Spleen (tissue), 13 donors: ENCODE measurements at places on chromosomes 11 and 22. TPM values are rescaled to one million over a fixed set of nuclear protein-coding genes. Genes with fewer than 3 reads are reported as not detected.
A peak's percentile ranks its signal among the peaks of the same experiment; 100 is the strongest.

DNA sequence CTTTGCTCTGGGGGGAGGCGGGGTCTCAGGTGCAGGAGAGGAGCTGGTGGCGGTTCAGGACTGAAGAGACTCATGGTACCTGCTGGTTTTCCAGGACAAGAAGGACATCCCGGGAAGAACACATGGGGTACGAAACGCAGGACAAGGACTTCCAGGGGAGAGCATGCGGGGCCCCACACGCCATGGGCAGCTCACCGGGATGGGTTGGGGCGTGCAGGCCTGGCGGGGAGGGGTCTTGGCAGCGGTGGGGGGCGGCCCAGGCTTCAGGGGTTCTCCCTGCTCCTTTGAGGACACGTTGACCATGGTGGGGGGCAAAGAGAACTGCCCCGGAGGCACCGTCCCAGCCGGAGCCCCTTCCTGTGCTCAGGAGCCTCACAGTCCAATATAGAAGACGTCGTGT is 673.2 kb downstream of the BRD1 start:
- no peaks in the 10 kb centered on the region for H3K36me3 ChIP-seq
- no peaks in the 10 kb centered on the region for H3K4me1 ChIP-seq
- H3K27me3 ChIP-seq: peaks cover 7% of the 10 kb centered on the region
- no peak overlapping the region for H3K4me3 ChIP-seq

- no peaks in the 10 kb centered on the region for H3K36me3 ChIP-seq
- no peak overlapping the region for H3K27ac ChIP-seq
- no peak for DNase-seq
- no peaks in the 10 kb centered on the region for H3K4me1 ChIP-seq
- H3K4me3 ChIP-seq: no peak overlapping the region
These were observed 17.3 kb upstream of the CSTF3 start for GRCh38 chr11:33178443-33179180.

DNA sequence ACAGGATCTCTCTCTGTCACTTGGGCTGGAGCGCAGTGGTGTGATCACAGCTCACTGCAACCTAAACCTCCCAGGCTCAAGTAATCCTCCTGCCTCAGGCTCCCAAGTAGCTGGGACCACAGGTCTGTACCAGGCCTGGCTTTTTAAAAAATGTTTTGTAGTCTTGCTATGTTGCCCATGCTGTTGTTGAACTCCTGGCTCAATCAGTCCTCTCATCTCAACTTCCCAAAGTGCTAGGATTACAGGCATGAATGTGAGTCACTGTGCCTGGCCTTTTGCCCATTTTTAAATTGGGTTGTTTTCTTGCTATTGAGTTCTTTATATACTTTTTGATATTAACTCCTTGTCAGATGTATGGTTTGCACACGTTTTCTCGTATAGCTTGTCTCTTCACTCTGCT is 33.0 kb upstream of the PITPNB start:
- no peaks in the 10 kb centered on the region for H3K27me3 ChIP-seq
- H3K36me3 ChIP-seq: no peaks in the 10 kb centered on the region
- no peaks in the 10 kb centered on the region for H3K4me1 ChIP-seq
- H3K27ac ChIP-seq: no peak overlapping the region
- DNase-seq: no peak

GRCh38 chr22:38083931-38084631 is at the start of gene SLC16A8:
TSS of gene SLC16A8 (minus strand) at chr22:38084184. CDS start at chr22:38082873, 1,311 bp downstream.
- no peak within 1 kb of the TSS for H3K4me3 ChIP-seq
- peak; percentile 63 for DNase-seq
- no peak within 1 kb of the TSS for H3K27ac ChIP-seq
- H3K27me3 ChIP-seq: peaks cover 36% of the 10 kb centered on the region
- H3K36me3 ChIP-seq: no peaks in the 10 kb centered on the region

- H3K27me3 ChIP-seq: peaks cover 5% of the 10 kb centered on the region
- no peak for DNase-seq
- no peak overlapping the region for H3K27ac ChIP-seq
These were observed 1180.6 kb downstream of the BRD1 start for GRCh38 chr22:48647051-48647450.

DNA sequence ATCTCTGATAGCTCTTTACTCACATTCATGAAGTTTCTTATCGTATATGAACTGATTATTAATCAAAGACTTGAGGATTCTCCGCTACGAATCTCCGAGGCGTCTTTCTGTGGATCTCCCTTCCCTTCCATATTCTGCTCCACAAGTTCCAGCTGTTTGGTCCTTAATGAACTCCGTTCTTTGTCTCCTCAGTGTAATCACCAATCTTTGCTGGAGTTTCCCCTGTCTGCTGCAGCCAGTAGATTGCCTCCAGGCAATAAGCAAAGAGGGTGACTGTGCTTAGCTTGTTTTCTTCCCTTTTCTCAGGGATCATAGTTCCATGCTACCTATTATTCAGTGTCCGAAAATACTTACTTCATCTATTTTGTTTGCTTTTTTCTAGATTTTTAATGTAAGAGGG is 169.6 kb upstream of the FOLH1 start:
- H3K4me1 ChIP-seq: no peaks in the 10 kb centered on the region
- DNase-seq: no peak
- H3K4me3 ChIP-seq: no peak overlapping the region
- no peaks in the 10 kb centered on the region for H3K36me3 ChIP-seq

- H3K27ac ChIP-seq: no peak overlapping the region
- H3K27me3 ChIP-seq: no peaks in the 10 kb centered on the region
- H3K4me3 ChIP-seq: no peak overlapping the region
These were observed 149.4 kb downstream of the SNX19 start for GRCh38 chr11:130766650-130767565.

DNA sequence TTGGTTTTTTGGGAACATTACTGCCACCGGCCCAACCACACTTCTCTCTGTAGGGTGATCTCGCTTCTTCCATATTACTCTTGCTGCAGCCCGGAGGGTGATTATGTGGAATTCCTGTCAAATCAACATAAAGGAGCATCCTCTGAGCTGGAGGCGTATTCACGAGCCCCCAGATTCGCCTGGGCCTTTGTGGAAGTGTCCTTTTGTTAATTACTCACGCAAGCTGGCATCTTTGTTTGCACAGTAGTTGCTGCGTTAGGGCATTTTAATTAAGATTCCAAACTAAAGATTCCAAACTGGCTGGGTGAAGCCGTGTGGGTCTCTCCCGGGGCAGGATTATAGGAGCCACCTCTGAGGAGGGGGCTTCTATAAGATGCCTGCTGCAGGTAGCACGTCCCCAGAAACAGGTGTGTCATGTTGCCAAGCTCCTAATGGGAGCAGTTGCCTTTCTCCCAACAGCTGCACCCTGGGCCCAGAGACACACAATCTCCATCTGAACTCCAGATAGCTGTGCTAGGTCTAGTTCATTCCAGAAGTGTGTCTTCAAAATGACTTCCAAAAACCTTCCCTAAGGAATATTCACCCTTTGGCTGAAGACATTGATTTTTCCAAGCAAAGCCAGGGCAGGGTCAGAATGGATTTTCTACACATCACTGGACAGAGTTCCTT is 40.9 kb downstream of the SHISAL1 start:
- peak; percentile 23 for DNase-seq
- no peak overlapping the region for H3K27ac ChIP-seq
- H3K4me1 ChIP-seq: no peaks in the 10 kb centered on the region
- no peaks in the 10 kb centered on the region for H3K36me3 ChIP-seq
- no peak overlapping the region for H3K4me3 ChIP-seq

GRCh38 chr22:33921525-33922348 is 1.5 kb upstream of the LARGE1 start:
- H3K27ac ChIP-seq: peak overlapping the region; percentile 51
- peak; percentile 83 for DNase-seq
- H3K36me3 ChIP-seq: no peaks in the 10 kb centered on the region

GRCh38 chr11:63831326-63831725 is 7.6 kb upstream of the MARK2 start:
- DNase-seq: no peak
- H3K4me3 ChIP-seq: no peak overlapping the region
- no peaks in the 10 kb centered on the region for H3K36me3 ChIP-seq
- no peaks in the 10 kb centered on the region for H3K27me3 ChIP-seq

GRCh38 chr11:108912581-108912980 is 247.7 kb downstream of the DDX10 start:
- H3K36me3 ChIP-seq: peaks cover 8% of the 10 kb centered on the region
- H3K27ac ChIP-seq: no peak overlapping the region
- no peak overlapping the region for H3K4me3 ChIP-seq
- no peaks in the 10 kb centered on the region for H3K4me1 ChIP-seq
- no peak for DNase-seq

DNA sequence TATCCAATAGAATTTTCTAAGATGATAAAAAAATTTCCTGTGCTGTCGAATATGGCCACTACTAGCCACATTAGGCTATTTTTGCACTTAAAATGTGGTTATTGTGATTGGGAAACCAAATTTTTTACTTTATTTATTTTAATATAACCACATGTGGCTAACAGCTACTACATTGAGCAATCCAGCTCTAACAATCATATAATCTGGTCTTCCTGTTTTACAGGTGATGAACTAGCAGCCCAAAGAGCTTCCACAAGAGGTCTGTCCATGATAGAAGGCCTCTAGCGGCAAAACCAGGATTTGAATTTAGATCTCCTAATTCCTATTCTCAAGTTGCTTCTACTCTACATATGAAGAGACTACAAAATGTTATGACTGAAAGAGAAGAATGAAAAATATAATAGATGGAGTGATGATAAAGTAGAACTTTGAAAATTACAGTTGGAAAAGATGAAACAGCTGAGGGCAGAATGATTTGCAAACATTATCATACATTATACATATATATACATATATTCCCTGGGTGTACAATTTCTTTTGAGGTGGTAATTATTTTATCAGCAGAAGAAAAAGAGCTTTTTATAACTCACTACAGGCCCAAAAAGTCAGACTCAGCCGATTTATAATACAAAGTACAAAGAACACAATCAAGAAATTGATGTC is 363.5 kb upstream of the PITPNB start:
- H3K27ac ChIP-seq: no peak overlapping the region
- H3K4me3 ChIP-seq: no peak overlapping the region
- H3K4me1 ChIP-seq: no peaks in the 10 kb centered on the region
- no peak for DNase-seq
- H3K27me3 ChIP-seq: no peaks in the 10 kb centered on the region

DNA sequence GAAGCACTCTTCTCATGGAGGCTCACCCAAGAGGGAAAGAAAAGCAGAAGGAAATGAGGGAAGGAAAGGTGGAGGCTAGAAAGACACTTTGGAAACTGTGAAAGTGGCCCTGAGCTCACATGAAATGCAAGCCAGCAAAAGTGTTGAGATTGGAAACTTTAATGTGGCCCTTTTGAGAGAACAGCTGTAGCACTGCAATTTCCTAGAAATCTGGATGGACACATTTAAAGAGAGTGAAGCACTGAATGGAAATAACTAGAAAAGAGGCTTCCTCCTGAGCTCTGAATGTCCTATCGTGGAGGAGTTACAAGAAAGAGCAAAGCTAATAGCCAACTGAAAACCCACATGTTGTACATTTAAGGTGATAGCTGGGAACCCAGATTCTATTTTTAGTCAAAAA is 56.0 kb downstream of the LIF start:
- peaks cover 35% of the 10 kb centered on the region for H3K4me1 ChIP-seq
- no peaks in the 10 kb centered on the region for H3K27me3 ChIP-seq

DNA sequence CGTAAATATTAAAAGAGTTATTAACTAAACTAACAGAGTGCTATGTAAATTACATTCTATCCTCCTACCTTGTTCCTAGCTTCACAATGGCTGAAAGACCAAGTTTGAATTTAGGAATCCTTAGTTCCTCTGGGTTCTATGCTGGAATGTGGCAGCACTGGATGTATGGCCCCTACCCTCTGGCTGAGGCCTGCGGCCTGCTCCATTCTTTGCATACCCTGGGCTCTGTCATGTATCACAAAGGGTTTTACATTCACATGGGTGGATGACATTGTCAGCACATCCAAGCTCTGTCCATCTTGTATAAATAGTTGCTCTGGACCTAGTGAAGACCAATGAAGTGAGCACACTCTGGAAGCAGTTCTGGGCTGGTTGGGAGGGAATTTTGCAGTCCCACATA is 54.5 kb downstream of the AASDHPPT start:
- no peak overlapping the region for H3K27ac ChIP-seq
- DNase-seq: no peak
- peaks cover 13% of the 10 kb centered on the region for H3K27me3 ChIP-seq

- no peak for DNase-seq
- H3K27ac ChIP-seq: no peak overlapping the region
- H3K4me1 ChIP-seq: peaks cover 8% of the 10 kb centered on the region
These were observed 153.6 kb downstream of the SNX19 start for GRCh38 chr11:130762638-130763037.

GRCh38 chr22:46415776-46416519 is 80.4 kb downstream of the TRMU start:
- H3K27me3 ChIP-seq: peaks cover 14% of the 10 kb centered on the region
- H3K27ac ChIP-seq: no peak overlapping the region
- H3K4me1 ChIP-seq: no peaks in the 10 kb centered on the region
- peaks cover 7% of the 10 kb centered on the region for H3K36me3 ChIP-seq

DNA sequence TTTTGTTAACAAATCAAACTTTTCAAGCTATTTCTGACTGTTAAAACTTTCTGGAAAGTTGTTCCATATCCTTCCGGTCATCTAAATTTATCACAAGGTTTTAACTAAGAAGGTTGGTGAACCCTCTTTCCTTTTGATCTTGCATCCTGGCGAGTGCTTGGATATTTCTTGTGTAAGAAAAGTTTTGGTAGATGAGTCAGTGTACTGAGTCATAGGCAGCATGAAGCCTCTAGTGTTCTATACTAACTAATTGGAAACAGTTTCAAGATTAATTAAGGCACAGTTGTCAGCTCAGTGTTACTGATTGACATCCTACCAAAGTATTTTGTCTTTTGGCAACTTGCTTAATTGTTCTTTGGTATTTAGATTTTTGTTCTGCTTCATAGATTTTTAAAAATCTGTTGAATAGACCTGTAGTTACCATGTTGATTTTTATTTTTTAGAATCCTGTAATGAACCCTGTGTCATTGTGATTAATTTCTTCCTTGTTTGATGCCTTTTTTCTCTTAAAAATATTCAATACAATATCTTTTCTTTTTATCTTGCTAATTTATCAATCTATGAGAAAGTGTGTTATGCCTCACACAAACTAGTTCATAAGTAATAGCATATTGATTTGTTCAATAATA is 38.0 kb downstream of the METTL15 start:
- no peak overlapping the region for H3K4me3 ChIP-seq
- H3K27ac ChIP-seq: no peak overlapping the region
- no peak for DNase-seq
- no peaks in the 10 kb centered on the region for H3K27me3 ChIP-seq
- H3K36me3 ChIP-seq: no peaks in the 10 kb centered on the region

DNA sequence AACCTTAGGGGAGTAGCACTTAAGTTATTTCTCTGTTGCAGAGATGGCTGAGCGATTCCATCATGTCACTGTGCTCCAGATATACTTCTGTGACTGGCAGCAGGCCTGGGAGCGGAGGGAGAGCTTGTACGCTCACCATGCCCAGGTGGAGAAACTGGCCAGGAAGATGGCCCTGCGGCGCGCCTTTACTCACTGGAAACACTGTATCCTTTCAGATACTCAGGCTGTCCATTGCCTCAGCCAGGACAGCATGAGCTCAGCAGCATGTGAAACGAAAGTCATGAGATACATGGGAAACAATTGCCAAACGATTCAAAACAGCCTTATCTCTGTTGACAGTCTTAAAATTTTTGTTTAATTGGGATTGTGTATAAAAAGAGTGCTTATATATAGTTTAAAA is 78.9 kb downstream of the SFI1 start:
- H3K27ac ChIP-seq: no peak overlapping the region
- H3K36me3 ChIP-seq: no peaks in the 10 kb centered on the region
- no peaks in the 10 kb centered on the region for H3K27me3 ChIP-seq
- no peak for DNase-seq

PLAAT2 gene
- total RNA-seq: not detected

CHRM1 gene
- total RNA-seq: not detected

MMP8 gene
- total RNA-seq: 60.6 TPM

TUBA8 gene
- 4.7 TPM for total RNA-seq

EXPH5 gene
- total RNA-seq: 0.60 TPM

OR51B4 gene
- not detected for total RNA-seq

OR2AG2 gene
- total RNA-seq: 0.15 TPM

DERL3 gene
- 15.8 TPM for total RNA-seq

NDUFS3 gene
- 76.7 TPM for total RNA-seq

OR4C46 gene
- total RNA-seq: not detected

TPBGL gene
- 0.16 TPM for total RNA-seq

TMEM132A gene
- 13.7 TPM for total RNA-seq

RAB39A gene
- total RNA-seq: 7.1 TPM
